ENCODE measurements at places on chromosomes 16 and 17.

DNA sequence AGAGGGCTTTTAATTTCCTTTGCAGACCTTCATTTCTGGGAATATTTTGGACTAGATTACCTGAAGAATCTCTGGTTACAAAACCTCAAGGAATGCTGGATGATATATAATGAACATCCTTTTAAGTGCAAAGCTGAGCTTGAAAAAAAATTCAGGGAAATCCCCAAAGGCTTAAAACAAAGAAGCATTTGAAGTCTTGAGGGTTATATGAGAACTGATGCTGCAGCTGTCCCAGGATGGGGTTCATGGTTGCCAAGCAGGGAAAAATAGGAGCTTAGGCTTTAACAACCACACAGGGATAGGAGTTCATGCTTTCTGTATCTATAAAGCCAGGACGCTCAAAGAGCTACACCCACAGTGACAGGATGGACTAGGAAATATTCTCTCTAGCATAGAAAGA lies 150.4 kb upstream of the IRX5 start:
- no peak for DNase-seq

GRCh38 chr17:9162275-9162985 lies 141.1 kb downstream of the NTN1 start:
- DNase-seq: no peak

DNA sequence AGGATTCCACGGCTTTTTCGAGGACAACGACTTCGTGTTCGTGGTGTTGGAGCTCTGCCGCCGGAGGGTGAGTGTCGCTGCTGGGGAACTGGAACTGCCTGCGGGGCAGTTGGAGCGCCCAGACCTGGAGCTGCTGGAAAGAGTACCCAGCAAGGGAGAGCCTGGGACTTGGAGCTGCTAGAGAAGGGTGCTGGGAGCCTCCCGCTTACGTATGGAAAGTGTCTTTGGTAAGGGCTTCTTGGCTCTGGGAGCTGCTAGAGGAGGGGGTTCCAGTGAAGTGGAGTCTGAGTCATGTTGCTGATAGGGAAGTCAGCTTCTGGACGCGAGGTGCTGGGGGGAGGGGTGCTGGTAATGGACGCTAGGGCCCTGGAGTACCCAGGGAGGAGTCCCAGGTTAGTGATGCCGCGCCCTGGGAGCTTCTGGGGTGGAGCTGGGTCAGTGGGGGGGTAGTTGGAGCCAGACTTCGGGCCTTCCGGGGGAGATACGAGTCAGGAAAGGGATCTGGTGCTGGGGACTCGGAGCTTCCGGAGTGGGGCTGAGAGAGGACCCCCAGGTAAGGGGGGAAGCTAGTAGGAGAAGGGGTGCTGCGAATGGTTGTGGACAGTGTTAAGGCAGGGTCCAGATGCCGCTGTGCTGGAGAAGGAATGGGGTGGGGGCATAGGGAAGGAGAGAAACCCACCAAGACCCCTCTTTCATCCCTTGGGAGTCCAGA lies 741 bp downstream of the PLK1 start:
- no peak for DNase-seq

DNA sequence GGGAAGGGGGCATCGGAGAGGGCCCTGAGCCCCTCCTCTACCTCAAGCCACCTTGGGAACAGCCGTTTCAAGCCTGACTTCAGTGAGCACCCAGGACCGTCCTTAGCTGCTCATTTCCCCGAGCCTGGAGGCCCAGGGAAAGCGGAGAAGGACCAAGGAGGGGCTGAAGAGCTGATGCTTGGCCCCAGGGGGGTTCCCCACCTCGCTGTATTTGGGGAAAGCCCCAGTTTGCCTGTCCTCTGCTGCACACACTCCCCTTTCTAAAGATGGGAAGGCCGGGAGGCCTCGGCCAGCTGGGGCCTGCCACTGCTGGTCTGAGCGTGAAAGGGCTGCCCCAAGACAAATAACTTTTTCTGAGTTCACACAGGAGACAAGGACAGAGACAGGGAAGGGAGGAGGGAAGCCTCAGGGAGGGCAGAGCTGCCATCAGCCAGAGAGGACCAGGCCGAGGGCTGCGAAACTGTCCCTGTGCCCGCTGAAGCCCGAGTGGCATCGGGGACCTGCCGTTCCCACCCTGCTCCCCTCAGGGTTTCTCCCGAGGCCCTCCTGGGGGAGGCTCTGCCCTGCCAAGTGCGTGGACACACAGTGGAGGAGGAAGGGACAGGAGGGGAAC lies 11.6 kb downstream of the ZACN start:
- no peak for DNase-seq

- no peak for DNase-seq
These were observed 13.2 kb downstream of the UTP4 start for GRCh38 chr16:69145658-69146057.

DNA sequence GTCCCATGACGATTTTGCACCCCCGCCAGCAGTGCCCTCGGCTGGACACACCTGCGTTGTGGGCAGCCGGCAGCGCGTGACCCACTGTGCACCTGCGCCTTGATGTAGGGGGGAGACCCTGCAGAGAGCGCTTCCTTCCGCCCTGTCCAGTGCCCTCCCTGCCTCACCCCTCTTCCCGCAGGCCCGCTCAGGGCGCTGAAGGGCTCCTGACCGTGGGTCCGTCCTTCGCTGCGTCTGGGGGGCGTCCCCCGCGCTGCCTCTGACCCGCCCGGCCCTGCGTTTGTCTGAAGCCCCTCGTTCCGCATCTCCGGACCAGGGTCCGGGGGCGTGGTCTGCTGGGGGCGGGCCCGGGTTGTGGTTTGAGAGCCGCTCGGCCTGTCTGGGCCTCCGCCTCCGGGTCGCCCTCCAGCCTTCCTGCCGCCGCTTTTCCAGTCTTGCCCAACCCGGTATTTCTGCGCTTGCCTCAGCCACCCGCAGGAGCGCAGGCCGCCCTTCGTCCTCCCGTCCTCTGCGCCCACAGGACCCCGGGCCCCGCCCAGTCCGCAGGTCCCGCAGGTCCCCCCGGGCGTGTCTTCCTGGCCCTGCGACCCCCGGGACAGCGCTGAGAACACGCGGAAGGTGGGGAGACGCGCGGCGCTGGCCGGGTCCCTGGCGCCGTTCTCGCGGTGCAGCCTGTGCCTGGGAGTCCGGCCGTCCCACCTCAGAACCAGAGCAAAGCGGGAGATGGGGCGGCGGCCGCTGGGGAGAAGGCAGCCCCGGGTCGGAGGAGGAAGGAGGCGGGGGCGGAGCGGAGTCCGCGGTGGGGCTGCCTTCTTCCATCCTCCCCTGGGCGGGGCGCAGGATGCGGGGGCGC lies 4.0 kb upstream of the IL17C start:
- peak; percentile 52 for DNase-seq
